ENCODE measurements at places on chromosomes 6 and 20.

- peak; percentile 62 for DNase-seq
These were observed 12.0 kb upstream of the LTA start for GRCh38 chr6:31559958-31560696.

GRCh38 chr6:47206626-47207025 lies 103.1 kb downstream of the TNFRSF21 start:
- no peak for DNase-seq

DNA sequence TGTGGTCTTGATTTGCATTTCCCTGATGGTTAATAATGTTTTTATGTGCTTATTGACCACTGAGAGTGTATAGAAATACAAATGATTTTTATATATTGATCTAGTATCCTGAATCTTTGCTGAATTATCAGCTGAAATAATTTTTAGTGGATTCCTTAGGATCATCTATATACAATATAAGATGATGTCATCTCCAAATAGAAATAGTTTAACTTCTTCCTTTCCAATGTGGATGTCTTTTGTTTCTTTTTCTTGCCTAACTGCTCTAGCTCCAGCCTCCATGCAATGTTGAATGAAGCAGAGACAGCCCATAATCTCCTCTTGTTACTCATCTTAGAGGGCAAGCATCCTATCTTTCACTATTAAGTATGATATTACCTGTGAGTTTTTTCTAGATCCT lies 226.4 kb downstream of the GMDS start:
- no peak for DNase-seq

DNA sequence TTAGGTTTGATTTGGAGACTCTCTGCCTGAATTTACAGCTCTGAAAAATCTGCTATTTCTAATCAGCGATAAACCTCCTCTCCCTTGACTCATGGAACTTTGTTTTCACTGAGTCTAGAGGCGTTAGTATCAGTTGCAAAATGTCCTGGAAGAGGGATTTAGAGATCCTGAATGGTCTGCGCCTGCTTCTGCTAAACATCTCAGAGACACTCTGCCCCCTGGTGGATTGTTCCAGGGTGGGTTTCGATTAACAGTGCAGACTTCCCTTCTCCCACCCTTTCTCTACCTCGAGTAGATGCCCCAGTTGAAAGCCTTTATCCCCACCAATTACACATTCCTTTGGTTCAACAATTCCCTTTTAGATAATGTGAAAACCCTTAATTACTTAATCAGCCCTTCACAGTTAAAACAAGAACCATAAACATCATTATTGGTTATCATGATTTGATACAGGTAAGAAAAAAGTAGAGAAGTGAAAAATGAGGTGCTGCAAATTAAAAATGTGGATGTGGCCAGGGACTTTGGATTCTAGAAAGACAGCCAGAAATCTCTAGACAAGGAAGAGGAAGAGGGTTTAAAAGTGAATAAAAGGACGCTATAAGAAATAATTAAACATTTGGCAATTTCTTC lies 5.5 kb downstream of the HTR1B start:
- DNase-seq: peak; percentile 65

DNA sequence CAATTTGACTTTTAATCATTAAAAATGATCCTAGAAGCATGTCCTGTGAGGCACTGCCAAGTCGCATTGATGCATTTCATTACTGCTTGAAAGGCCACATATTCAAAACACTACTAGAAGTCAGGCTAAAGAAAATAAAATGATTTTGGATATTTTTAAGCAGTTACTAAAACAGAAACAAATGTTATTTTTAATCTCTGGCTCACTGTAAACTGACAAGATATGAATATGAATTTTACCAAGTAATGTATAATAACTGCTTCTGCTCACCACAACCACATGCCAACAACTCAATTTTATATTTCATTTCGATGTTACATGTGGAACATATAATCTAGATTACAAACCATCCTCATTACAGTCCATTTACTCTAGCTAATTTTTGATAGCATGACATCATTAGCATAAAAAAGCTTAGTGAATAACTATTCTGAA lies 90.6 kb downstream of the ATXN1 start:
- DNase-seq: no peak

DNA sequence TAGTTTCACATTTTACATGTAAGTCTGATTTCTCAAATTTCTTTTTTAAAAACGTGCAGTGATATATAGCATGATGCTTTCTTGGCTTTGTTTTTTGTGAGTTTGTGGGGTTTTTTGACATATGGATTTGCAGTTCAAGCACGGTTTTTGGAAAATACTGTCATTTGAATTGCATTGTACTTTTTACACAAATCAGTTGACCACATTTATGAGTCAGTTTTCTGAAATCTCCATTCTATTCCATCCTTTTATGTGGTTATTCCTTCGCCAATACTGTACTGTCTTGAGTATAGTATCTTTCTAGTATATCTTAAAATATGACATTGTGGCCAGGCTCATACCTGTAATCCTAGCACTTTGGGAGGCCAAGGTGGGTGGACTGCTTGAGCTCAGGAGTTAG lies 890.0 kb upstream of the CITED2 start:
- no peak for DNase-seq

GRCh38 chr6:152002306-152002705 lies 194.8 kb downstream of the ESR1 start:
- no peak for DNase-seq

GRCh38 chr20:58179432-58180099 lies 48.9 kb downstream of the ANKRD60 start:
- DNase-seq: peak; percentile 82

DNA sequence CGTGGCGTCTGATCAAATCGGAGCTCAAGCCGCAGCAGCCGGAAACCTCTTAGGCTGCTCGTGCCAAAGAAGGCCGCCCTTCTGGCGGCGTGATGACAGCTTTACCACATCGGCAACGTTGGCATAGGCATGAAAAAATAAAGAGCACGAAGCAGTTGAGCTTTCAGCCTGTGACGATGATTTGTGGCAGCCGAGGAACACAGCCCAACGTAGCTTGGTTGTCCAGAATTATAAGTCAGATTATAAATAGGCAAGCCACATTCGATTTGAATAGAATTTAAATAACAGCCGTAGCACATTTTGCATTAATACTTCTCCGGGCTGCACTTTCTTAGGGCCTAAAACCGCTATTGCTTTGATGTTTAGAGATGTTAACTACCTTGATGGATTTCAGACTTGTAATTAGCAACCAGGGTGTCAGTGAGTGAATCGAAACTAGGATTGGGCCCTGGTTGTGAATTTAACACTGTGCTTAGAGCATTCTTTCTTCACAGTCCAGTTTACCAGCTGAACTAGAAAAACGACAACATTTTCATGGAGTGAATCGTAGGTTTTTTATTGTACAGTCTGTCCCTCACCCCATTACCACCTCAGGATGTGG lies 864 bp upstream of the BCLAF1 start:
- peak; percentile 78 for DNase-seq

DNA sequence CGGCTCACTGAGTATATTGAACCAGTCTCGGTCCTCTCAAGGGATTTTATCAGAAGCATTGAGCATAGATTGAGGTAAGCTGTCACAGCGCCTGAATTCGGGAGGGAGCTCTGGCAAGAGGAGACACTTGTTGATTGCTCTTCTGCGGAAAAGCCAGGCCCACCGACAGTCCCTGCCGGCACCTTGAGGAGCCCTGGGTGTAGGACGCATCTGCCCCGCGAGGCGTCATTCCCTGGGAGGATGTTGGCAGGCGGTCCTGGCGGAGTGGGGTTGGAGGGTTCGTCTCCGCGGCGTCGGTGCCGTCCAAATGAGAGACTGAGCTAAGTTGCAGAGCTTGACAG lies 843 bp downstream of the FBXO9 start:
- DNase-seq: peak; percentile 71

GRCh38 chr20:46568570-46569129 lies 18.2 kb upstream of the OCSTAMP start:
- DNase-seq: peak; percentile 96

- no peak for DNase-seq
These were observed 1.7 kb downstream of the SF3B5 start for GRCh38 chr6:144093658-144094057.
